ENCODE measurements at places on chromosomes 12 and 14. TPM values are rescaled to one million over a fixed set of nuclear protein-coding genes. Genes with fewer than 3 reads are reported as not detected.

MIS18BP1 gene
- total RNA-seq, result 17.9 TPM

SCN8A gene
- 1.4 TPM for total RNA-seq

SLC5A8 gene
- total RNA-seq, result 1.6 TPM

LIN7A gene
- 9.7 TPM for total RNA-seq

GALNT6 gene
- total RNA-seq, result 16.8 TPM

ERBB3 gene
- total RNA-seq, result 58.1 TPM

IFNG-AS1 gene
- 0.85 TPM for total RNA-seq
